Sciatic nerve (tissue), 2 donors: ENCODE measurements at places on chromosomes 6 and 20. TPM values are rescaled to one million over a fixed set of nuclear protein-coding genes. Genes with fewer than 3 reads are reported as not detected.

The KIF13A gene
- 72.8 TPM for total RNA-seq

The LEMD2 gene
- 55.2 TPM for total RNA-seq

The PGC gene
- total RNA-seq = 0.27 TPM

The MUC21 gene
- 0.18 TPM for total RNA-seq

The IL20RA gene
- 3.3 TPM for total RNA-seq

The BFSP1 gene
- total RNA-seq = 0.98 TPM

The CDH4 gene
- 2.2 TPM for total RNA-seq

The RAET1L gene
- total RNA-seq = not detected

The CCN5 gene
- total RNA-seq = 147 TPM

The CGAS gene
- 7.5 TPM for total RNA-seq

The HLA-DMB gene
- total RNA-seq = 46.9 TPM

The CNKSR3 gene
- 22.2 TPM for total RNA-seq

The GLP1R gene
- 1.6 TPM for total RNA-seq

The MYLK2 gene
- 0.27 TPM for total RNA-seq

The GJA10 gene
- not detected for total RNA-seq

The PRDM1 gene
- 15.9 TPM for total RNA-seq

The THBS2 gene
- total RNA-seq = 104 TPM

The CST11 gene
- total RNA-seq = not detected

The PACRG gene
- 4.3 TPM for total RNA-seq

The MAS1 gene
- not detected for total RNA-seq

The SLC17A9 gene
- total RNA-seq = 3.8 TPM

The COL11A2 gene
- 5.6 TPM for total RNA-seq

The TMEM74B gene
- 7.1 TPM for total RNA-seq

The XKR7 gene
- total RNA-seq = not detected

The GSTA2 gene
- total RNA-seq = not detected

The CFAP61 gene
- 0.40 TPM for total RNA-seq

The C6orf163 gene
- total RNA-seq = 4.7 TPM

The LTV1 gene
- 22.4 TPM for total RNA-seq

The HLA-DPB1 gene
- total RNA-seq = 138 TPM

The SMLR1 gene
- total RNA-seq = not detected

The CASS4 gene
- total RNA-seq = 2.4 TPM

The TULP4 gene
- 86.1 TPM for total RNA-seq

The C6orf52 gene
- 1.1 TPM for total RNA-seq

The COL12A1 gene
- 275 TPM for total RNA-seq

The SCGN gene
- not detected for total RNA-seq

The RGS17 gene
- 0.31 TPM for total RNA-seq

The KCNK16 gene
- not detected for total RNA-seq

The ANKRD66 gene
- total RNA-seq = not detected

The EEF1A2 gene
- total RNA-seq = 0.45 TPM

The TRIM40 gene
- not detected for total RNA-seq

The NR2E1 gene
- not detected for total RNA-seq

The DEFB118 gene
- not detected for total RNA-seq

The HCK gene
- 24.0 TPM for total RNA-seq

The GGTLC1 gene
- total RNA-seq = not detected
